ENCODE measurements at places on chromosomes 7 and 10. TPM values are rescaled to one million over a fixed set of nuclear protein-coding genes. Genes with fewer than 3 reads are reported as not detected.

DNA sequence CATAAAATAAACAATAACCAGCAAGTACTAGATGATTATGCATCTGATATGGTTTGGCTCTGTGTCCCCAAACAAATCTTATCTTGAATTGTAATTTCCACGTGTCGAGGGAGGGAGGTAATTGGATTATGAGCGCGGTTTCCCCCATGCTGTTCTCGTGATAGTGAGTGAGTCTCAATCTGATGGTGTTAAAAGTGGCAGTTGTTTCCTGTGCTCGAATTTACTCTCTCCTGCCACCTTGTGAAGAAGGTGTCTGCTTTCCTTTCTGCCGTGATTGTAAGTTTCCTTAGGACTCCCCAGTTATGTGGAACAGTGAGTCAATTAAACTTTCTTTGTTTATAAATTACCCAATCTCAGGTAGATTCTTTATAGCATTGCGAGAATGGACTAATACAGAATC, 15.1 kb downstream of the CNTNAP2 start:
- DNase-seq = no peak

The ADAP1 gene
- 2.2 TPM for total RNA-seq

DNA sequence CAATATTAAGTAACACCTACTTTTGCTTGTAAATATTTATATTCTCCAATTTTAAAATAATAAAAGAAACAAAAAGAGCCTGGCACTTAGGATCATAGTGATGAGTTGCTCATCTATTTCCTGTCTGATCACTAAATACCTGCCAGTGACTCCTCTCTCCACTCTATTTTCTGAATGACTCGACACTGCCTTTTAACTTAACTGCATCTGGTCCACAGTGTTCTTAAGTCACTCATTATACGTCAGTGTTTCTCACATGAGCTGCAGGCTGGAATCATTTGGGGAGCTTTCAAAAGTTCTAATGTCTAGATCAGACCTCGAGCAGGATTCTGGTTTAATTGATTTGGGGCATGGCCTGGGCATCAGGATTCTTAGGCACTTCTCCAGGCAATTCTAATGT, 78.0 kb upstream of the AGBL3 start:
- DNase-seq = peak; percentile 85

The LIPN gene
- total RNA-seq = not detected

- peak; percentile 62 for DNase-seq
Measured at GRCh38 chr7:99109108-99110051, 34.5 kb downstream of the SMURF1 start.

- no peak for DNase-seq
Measured at GRCh38 chr10:104750291-104750690, 109.2 kb downstream of the SORCS3 start.

GRCh38 chr10:114691442-114691941, 33.4 kb upstream of the ABLIM1 start:
- DNase-seq = peak; percentile 80
